Body of pancreas (tissue), 4 donors: ENCODE measurements at places on chromosomes 7 and 10. TPM values are rescaled to one million over a fixed set of nuclear protein-coding genes. Genes with fewer than 3 reads are reported as not detected.

DNA sequence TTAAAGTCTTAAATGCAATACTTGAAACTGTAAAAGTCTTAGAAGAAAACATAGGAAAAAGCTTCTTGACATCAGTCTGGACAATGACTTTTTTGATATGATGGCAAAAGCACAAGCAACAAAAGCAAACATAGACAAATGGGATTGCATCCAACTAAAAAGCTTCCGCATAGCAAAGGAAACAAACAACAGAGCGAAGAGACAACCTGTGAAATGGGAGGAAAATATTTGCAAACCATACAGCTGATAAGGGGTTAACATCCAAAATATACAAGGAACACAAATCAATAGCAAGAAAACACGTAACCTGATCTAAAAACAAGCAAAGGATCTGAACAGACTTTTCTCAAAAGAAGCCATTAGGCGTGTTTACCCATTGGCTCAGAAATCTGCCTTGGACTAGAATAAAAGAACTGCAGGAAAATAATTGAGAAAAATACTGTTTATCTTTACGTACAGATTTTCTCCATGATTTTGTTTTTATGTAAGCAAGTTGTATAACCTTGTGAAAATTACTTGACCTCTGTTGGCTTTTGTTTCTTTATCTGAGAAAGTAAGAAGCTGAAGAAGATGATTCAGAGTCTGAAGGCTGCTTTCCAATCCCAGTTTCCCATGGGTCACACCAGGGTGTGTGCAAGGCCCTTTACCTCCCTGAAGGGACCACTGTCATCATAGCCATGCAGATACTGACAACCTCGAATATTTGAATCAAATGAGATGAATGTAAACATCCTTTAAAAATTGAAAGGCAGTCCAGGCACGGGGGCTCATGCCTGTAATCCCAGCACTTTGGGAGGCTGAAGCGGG is 99.1 kb upstream of the LANCL2 start:
- H3K4me3 ChIP-seq, result no peak overlapping the region
- H3K36me3 ChIP-seq, result no peaks in the 10 kb centered on the region
- H3K27ac ChIP-seq, result no peak overlapping the region
- DNase-seq, result no peak
- no peaks in the 10 kb centered on the region for H3K27me3 ChIP-seq

- H3K27me3 ChIP-seq, result no peaks in the 10 kb centered on the region
- H3K4me1 ChIP-seq, result no peaks in the 10 kb centered on the region
- no peaks in the 10 kb centered on the region for H3K36me3 ChIP-seq
- DNase-seq, result no peak
Observed at GRCh38 chr10:49744091-49744685, 17.9 kb downstream of the OGDHL start.

DNA sequence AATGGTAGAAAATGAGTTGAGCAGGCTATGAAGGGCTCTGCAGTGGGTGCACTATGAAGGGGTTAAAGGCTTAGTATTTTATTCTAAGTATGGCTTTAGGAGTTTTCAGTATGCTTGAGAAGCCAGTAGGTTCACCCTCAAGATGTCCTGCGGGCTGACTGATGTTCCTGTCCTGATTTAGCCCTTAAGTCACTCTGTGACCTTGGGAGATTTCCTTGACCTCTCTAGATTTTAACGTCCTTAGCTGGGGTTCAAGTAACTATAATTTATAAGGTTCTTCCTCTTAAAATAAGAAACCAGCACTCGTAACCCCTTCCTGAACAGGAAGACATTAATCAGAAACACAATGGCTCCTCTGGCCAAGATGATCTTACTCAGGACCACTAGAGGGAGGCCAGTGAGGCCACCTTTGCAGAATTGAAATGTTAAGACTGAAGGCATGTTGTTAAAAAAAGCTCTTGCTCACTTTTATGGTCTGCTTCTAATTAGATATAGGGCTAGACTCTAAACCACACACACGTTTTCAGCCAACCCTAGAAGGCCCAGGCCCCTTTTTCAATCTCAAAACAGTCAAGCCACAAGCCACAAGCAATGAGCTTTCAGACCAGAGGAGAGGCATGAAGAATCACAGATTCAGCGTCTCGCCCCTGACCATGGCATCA is 41.9 kb downstream of the CDK1 start:
- H3K4me1 ChIP-seq, result peaks cover 3% of the 10 kb centered on the region
- H3K4me3 ChIP-seq, result no peak overlapping the region
- no peaks in the 10 kb centered on the region for H3K27me3 ChIP-seq
- no peak overlapping the region for H3K27ac ChIP-seq
- H3K36me3 ChIP-seq, result no peaks in the 10 kb centered on the region

- no peak overlapping the region for H3K27ac ChIP-seq
- H3K4me1 ChIP-seq, result no peaks in the 10 kb centered on the region
- no peaks in the 10 kb centered on the region for H3K36me3 ChIP-seq
- H3K27me3 ChIP-seq, result no peaks in the 10 kb centered on the region
- no peak overlapping the region for H3K4me3 ChIP-seq
Observed at GRCh38 chr7:8386926-8387550, 46.4 kb upstream of the NXPH1 start.

DNA sequence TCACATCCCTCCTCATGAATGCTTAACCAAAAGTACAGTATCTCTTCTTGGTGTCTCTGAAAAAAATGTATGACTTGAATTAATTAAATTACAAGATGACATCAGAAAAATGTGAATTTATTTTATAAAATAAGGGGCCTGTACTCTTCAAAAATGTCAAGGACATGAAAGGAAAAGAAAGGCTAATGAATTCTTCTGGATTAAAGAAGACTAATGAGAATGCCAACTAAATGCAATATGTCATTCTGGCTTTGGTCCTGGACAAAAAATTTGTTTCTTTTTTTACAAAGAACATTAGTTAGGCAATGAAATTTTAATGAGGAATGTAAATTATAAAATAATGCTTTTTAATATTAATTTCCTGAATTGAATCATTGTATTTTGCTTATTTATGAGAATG is 1125.7 kb downstream of the DNAJB9 start:
- no peak overlapping the region for H3K27ac ChIP-seq
- no peak overlapping the region for H3K4me3 ChIP-seq
- no peaks in the 10 kb centered on the region for H3K27me3 ChIP-seq
- no peaks in the 10 kb centered on the region for H3K4me1 ChIP-seq

DNA sequence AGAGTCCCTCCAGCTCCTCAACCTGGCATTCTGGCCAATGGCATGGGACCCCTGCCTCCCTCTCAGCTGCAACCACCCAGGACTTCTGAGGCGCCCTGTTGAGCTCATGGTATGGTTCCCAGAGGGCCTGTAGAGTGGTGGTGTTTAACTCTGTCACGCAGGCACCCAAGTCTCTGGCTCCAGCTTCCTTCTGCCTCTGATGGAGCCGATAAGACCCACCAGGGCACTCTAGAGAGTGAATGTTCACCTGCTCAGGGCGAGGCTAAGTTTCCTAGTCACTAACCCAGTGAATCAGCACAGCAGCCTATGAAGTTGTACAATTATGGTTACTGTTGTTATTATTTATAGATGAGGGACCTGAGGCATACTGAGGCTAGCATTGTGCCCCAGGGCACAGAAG is 120.4 kb downstream of the ZMIZ1 start:
- no peaks in the 10 kb centered on the region for H3K27me3 ChIP-seq
- H3K4me1 ChIP-seq, result peaks cover 47% of the 10 kb centered on the region
- H3K36me3 ChIP-seq, result no peaks in the 10 kb centered on the region
- no peak overlapping the region for H3K27ac ChIP-seq
- no peak overlapping the region for H3K4me3 ChIP-seq

DNA sequence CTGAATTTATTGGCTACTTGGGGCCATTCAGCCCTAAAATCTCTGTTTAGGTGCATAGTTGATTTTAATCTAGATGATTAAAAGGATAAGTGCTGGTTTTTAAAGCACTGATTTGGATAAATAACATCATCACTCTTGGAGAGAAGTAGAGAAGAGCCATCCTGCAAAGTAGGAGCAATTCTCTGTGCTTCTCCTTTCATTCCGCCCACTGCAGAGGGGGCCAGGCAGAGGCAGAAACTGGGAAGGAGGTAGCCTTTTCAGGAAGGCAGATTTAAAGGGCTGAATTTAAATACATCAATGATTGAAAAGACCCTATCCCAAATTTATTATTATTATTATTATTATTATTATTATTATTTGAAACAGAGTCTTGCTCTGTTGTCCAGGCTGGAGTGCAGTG is 14.1 kb downstream of the MAP3K8 start:
- no peak for DNase-seq
- H3K27me3 ChIP-seq, result no peaks in the 10 kb centered on the region
- H3K36me3 ChIP-seq, result peaks cover 13% of the 10 kb centered on the region

DNA sequence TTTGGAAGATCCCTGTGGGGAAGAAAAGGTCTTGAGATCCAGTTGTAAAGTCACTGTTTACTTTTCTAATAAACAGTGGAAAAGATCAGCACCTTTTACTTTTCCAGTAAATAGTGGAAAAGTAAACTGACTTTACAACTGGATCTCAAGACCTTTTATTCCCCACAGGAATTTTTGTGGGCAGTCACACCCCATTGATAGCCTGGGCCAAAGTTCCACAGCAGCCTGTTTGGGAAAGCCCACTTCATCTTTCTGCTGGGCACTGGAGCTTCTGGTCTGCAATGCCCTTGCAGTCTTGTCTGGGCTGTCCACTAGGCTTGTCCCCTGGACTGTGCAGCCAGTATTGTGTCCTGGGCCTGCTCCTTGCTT is 50.2 kb downstream of the ADCY1 start:
- H3K27ac ChIP-seq, result no peak overlapping the region
- H3K27me3 ChIP-seq, result no peaks in the 10 kb centered on the region
- H3K4me1 ChIP-seq, result no peaks in the 10 kb centered on the region

GRCh38 chr10:130236711-130237110 is 100.5 kb downstream of the GLRX3 start:
- no peak overlapping the region for H3K4me3 ChIP-seq
- H3K27ac ChIP-seq, result no peak overlapping the region
- H3K27me3 ChIP-seq, result no peaks in the 10 kb centered on the region
- no peaks in the 10 kb centered on the region for H3K36me3 ChIP-seq
- H3K4me1 ChIP-seq, result no peaks in the 10 kb centered on the region

DNA sequence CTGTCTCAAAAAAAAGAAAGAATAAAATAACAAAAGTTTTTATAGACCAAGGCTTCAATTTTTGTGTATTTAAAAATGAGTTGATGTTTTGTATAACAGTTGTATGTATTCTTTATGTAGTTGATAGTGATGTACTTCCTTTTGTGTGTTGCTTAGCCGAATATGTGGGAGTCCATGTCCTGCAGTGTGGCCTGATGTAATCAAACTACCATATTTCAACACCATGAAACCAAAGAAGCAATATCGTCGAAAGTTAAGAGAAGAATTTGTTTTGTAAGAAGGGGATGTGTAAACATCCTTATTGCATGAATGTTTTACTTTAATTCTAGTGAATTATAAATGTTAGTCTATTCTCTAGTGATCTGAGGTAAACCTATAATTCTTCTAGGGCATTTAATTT is 56.6 kb downstream of the MPLKIP start:
- DNase-seq, result no peak
- no peaks in the 10 kb centered on the region for H3K27me3 ChIP-seq
- H3K4me1 ChIP-seq, result no peaks in the 10 kb centered on the region
- H3K27ac ChIP-seq, result no peak overlapping the region
- no peak overlapping the region for H3K4me3 ChIP-seq

DNA sequence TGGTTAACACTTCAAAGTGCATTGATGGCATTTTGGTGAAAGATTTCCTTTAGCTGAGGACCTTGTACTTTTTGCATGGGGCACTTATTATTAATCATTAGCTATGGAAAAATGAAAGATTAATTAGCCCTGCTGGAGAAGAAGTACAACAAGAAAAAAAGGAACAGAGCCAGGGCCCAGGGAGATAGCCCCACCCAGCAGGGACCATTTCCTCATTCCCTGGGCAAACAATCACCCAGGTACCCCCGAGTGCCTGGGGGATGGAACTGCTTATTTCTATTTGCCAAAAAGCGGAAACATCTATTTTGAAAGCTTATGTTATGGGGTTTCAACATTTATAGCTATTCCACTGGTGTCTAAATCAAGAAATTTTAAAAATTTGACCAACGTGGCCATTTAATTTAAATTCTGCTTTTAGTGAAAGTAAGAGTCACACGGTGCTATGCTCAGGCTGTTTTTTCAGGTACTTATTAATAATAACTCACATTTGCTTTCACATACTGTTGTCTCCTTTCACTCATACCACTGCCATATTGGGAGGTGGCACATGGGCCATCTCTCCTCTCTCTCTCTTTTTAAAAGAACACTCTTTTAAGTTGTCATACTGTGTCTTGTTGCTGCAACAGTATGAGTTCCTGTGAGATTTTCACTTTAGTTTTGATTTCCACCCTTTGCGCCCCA is 143.6 kb upstream of the KIF5B start:
- no peaks in the 10 kb centered on the region for H3K36me3 ChIP-seq
- peak; percentile 55 for DNase-seq
- H3K27ac ChIP-seq, result peak overlapping the region; percentile 56
- no peak overlapping the region for H3K4me3 ChIP-seq

GRCh38 chr7:117158941-117159697 is 163.7 kb downstream of the WNT2 start:
- peaks cover 21% of the 10 kb centered on the region for H3K4me1 ChIP-seq
- no peak overlapping the region for H3K27ac ChIP-seq
- no peak for DNase-seq

- H3K36me3 ChIP-seq, result no peaks in the 10 kb centered on the region
- H3K27me3 ChIP-seq, result no peaks in the 10 kb centered on the region
- no peak overlapping the region for H3K4me3 ChIP-seq
Observed at GRCh38 chr7:139118234-139118804, 8.8 kb upstream of the ZC3HAV1 start.

Gene DIP2C
- 11.9 TPM for total RNA-seq
